ENCODE measurements at places on chromosomes 11 and 22.

- no peak for DNase-seq
These were observed 58.3 kb downstream of the TMPRSS5 start for GRCh38 chr11:113647856-113648255.

DNA sequence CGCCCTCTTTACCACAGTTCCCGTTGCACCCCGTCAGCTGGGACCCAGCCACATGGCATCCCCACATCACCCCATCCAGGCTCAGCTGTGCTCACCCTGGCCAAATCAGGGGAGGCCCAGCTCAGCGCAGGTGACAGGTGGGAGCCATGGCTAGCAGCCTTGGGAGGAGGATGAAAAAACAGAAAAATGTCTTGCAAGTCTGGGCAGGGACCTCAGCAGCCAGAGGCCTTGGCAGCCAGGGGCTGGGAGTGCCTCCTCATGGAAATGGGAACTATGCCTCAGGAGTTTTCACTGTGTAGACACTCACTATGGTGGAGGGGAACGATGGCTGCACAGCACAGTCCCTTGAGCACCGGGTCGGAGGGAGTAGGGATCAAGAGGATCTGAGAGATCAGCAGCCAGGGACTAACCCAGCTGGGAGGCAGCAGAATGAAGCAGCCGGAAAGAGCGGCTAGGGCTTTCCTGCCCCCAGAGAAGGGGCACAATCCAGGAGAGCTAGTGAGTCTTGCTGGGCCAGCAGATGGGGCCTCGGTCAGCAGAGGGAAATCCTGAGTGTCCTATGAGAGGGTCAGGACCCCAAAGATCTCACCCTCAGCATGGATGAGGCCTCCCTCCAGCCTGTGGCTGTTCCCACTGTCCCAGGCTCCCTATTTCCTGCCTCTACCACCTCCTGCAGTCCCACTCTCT is 6.2 kb upstream of the FTH1 start:
- no peak for DNase-seq

DNA sequence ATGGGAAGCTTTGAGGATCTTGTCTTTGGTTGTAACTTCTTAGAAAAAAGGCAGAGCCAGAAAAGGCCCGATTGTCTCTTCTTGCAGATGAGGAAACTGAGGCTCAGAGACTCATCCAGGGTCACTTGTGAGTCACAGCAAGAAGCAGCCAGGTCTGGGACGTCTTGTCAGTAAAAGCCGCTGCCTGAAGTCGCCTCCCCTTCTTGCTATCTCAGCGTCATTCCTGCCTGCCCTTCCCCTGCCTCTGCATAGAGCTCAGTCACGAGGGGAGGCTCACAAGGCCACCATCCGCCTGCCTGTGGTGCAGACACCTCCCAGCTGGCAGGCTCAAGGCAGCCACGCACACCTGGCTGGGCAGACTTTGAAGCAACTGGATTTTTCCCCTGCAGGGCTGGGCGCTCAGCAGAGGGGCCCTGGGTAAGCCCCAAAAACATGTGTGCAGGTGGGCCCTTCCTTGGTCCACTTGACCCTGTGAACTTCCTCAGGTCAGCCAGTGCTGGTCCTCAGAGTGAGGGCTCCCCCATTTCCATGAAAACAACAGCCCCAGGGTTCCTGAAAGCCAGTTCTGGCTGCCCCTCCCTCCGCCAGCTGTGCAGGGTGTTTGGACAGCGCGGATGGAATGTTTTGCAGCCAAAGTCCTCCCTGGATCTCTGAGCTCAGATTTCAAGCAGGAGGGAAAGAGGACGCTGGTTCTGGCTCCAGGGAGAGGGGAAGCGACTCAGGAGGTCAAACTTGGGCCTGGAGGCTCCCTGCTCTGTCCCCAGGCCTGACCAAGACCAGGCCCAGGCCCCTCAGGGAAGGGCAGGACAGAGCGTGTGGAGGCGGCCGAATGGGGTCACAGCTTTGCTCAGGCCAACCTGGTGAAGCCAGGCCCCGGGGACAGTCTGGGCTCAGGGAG is 6.0 kb upstream of the RAB3IL1 start:
- DNase-seq = no peak

DNA sequence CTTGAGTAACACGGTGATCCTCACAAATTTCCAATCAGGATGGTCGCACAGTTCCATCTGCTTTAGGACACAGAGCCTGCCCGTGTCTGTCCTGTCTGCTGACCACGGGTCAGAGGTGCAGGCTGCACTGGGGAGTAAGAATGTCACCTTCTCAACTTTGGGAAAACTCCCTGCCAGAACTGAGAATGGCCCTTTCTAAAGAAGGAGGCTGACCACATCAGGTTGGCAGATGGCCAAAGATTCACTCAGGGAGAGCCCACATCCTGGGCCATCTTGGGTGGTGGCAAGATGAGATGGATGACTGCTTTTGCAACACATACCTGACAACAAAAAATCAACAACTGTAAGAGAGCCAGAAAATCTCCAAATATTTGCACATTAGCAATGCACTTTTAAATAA is 101.9 kb downstream of the IGLL1 start:
- no peak for DNase-seq

DNA sequence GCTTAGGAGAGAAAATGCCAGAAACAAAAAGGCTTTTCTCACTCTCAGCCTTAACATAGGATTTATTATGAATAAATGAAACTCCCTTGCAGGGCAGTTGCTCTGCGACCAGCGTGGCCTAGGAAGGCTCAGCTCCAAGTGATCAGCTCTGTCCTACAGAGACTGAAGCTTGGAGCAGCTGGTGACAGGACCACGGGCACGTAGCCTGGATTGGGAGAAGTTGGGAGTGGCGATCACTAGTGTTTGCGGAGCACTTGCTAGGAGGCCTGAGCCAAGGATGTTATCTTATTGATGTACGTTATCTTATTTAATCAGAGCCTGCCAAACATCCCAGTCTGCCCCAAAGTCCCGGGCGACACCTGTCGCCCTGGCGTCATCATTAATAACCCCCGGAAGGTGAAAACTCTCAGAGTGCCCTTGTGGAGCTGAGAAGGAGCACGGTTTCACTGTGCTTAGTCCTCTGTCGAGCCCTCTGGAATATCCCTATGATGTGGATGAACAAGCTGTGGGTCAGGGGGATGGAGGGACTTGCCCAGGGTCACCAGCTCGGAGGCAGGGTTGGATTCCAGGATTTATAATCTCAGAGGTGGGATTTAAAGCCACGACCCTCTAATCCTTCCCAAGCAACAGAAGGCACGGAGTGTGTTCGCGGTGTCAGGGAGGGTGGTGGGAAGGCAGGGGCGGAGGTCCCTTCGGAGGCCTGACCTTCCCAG is 40.8 kb upstream of the SMIM38 start:
- DNase-seq = no peak

GRCh38 chr11:123069908-123070821 is 8.2 kb upstream of the HSPA8 start:
- DNase-seq = no peak

GRCh38 chr22:30187529-30188407 is 58.8 kb downstream of the LIF start:
- DNase-seq = no peak

DNA sequence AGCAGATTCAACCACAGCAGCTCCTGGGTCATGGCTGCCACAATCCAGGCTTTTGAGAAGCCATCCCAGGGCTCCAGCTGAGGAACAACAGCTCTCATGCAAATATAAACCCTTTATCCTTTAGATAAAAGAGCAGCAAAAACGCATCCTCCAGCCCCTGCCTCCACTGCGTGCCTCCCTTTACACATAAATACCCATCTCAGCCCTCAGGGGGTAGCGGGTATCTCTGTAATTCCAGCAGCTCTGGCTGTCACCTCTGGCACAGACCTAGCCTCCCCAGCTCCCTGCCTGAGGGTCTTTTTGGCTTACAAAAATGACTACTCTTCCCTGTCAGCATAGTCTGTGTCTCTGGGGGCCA is 21.6 kb downstream of the LMO1 start:
- no peak for DNase-seq

- DNase-seq = no peak
These were observed 227.0 kb downstream of the ADAMTS15 start for GRCh38 chr11:130675371-130675821.

- no peak for DNase-seq
These were observed 60.8 kb upstream of the PPARA start for GRCh38 chr22:46089426-46090035.

GRCh38 chr22:46569055-46569847 is 31.8 kb upstream of the CELSR1 start:
- no peak for DNase-seq
